Left ventricle myocardium superior (tissue), 1 donor: ENCODE measurements at places on chromosomes 16 and 17. TPM values are rescaled to one million over a fixed set of nuclear protein-coding genes. Genes with fewer than 3 reads are reported as not detected.
A peak's percentile ranks its signal among the peaks of the same experiment; 100 is the strongest.

- no peak for DNase-seq
Observed at GRCh38 chr17:73950593-73950914, 252.9 kb upstream of the RPL38 start.

DNA sequence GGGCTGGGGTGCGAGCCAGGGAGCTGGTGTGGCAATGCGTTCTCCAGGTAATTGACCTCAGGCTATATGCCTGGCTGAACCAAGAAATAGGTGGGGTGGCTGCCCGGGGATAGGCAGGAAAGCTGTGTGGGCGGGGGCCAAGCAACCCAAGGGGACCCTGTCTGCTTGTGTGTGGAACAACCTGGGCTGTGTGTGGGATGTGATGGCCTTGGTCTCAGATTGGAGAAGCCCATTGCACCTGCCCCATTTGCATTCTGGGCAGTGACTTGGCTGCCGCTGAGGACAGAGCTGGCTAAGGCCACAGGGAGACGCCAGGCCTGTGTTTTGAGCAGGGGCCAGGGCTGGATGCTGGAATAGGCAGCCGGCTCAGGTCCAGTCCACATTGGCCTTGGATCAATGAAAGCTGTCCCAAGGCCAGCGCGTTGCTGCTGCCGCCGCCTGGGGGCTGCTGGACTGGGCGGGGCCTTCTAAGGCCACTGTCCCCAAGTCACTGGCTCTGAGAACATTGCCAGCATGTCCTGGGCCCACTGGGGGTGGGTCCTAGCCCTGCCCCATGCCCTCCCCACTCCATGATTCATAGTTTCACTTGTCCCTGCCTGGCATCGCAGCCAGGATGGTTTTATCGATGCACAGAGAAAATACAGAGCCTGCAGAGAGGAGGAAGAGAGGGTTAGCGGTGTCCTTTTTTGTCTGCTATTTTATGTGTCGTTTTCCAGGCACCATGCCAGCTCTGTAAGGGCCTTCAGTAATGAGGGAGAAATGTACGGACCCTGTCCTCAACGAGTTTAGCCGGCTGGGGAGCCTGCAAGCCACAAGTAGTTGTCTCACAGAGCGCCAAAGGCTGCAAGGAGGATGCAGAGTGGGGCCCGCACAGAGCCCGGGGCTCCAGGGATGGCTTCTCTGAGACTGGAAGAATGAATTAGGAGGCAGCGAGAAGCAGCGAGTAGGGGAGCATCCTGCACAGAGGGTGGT is 43.9 kb downstream of the NKD1 start:
- peak; percentile 86 for DNase-seq

DNA sequence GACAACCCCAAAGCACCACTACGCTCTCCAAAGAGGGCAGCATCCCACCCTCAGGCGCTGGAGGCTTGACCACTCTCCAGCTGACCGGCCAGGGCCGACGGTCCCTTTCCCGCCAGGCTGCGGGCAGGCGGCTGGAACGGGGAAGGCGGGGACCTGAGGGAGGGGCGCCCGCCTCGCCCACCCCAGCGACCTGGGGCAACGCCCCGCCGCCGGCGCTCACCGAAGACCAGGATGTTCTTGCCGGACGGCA is 431 bp downstream of the DYNC1LI2 start:
- peak; percentile 51 for DNase-seq

GRCh38 chr16:52912565-52913173 is 140.0 kb downstream of the CHD9NB start:
- DNase-seq: peak; percentile 54

- no peak for DNase-seq
Observed at GRCh38 chr17:28144019-28144418, 101.5 kb downstream of the NLK start.

GRCh38 chr16:51431517-51432241 is 280.6 kb upstream of the SALL1 start:
- no peak for DNase-seq

GRCh38 chr16:9366048-9366969 is 274.9 kb downstream of the HAPSTR1 start:
- DNase-seq: no peak

DNA sequence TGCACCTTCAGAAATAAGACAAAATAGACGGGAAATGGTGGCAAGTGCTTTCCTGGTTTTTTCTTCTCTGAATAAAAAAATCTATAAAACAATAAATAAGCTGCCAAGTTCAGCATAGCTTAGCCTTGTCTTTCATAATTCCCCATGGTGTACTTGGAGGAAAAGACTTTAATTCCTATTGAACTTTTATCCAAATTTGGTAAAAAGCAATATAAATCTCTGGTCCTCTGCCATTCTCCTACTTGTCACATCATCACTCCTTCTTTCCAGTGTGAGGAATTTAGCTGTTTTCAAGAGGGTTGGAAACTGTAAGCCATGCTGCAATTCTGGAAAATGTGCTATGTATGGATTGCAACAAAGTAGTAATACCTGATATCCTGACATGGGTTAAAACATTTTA is 551.8 kb upstream of the KIF2B start:
- no peak for DNase-seq

DNA sequence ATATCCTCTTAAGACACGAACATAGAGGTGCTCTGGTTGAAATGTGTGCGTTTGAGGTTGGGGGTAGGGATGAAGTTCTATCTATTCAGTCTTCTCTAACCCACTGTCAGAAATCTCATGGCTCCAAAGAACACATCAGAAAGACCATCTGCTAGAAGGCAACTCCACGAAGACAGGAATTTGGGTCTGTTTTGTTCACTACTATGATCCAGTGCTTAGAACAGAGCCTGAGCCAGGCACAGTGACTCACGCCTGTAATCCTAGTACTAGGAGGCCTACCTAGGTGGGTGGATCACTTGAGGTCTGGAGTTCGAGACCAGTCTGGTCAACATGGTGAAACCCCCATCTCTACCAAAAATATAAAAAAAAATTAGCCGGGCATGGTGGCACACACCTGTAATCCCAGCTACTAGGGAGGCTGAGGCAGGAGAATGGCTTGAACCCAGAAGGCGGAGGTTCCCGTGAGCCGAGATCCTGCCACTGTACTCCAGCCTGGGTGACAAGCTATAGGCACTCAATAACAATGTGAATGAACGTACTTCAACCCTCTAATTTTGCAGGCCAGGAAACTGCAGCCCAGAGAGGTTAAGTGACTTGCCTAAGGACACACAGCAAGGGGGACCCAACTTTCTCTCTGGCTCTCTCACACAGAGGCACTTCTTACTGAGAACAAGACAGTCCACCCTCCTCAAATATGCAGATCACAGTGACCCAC is 2.3 kb downstream of the CASKIN2 start:
- DNase-seq: no peak

- DNase-seq: no peak
Observed at GRCh38 chr17:9389111-9389527, 186.5 kb downstream of the STX8 start.

DNA sequence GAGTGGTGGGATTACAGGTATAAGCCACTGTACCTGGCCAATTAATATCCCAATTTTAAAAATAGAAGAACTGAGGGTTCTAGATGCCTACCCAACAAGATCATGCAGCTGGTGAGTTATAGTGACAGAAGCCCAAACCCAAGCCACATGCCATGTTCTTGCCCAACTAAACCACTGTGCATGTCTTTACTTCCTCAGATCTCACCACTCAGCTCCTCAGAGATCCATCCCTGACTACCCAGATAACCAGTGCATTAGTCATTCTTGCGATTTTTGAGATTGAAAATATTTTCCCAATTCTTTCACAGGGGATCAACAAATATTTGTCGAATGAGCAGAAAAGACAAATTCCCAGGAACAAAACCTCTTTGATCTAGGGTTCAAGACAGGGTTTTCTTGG is 303.1 kb downstream of the CBLN1 start:
- DNase-seq: no peak

Gene PNMT
- 5.8 TPM for total RNA-seq

Gene C17orf113
- 0.52 TPM for total RNA-seq
